GM23338 (cell line): ENCODE measurements at places on chromosomes 11 and 22.
A peak's percentile ranks its signal among the peaks of the same experiment; 100 is the strongest.

DNA sequence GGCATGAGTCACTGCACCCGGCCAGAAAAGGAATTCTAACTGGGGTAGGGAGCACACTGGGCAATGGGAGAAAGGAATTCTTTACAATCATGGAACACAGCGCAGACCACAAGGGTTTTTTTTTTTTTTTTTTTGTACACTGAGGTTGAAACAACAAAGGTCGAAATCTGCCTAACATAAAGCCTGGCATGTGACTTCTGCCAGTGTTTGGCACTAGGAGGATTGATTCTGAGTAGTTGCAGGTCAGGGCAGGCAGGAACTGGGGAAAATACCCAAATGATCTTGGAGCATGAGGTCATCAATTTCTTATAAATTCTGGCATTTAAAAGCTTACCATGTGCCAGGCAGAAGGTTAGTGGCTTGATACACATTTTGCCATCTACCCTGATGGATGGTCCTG is 202.0 kb upstream of the SNX19 start:
- DNase-seq = no peak

- DNase-seq = peak; percentile 95
These were observed at the start of gene MTFP1 for GRCh38 chr22:30425616-30426387. Gene MTFP1 (plus strand): TSS chr22:30425768. CDS start chr22:30425880, 112 bp downstream.

DNA sequence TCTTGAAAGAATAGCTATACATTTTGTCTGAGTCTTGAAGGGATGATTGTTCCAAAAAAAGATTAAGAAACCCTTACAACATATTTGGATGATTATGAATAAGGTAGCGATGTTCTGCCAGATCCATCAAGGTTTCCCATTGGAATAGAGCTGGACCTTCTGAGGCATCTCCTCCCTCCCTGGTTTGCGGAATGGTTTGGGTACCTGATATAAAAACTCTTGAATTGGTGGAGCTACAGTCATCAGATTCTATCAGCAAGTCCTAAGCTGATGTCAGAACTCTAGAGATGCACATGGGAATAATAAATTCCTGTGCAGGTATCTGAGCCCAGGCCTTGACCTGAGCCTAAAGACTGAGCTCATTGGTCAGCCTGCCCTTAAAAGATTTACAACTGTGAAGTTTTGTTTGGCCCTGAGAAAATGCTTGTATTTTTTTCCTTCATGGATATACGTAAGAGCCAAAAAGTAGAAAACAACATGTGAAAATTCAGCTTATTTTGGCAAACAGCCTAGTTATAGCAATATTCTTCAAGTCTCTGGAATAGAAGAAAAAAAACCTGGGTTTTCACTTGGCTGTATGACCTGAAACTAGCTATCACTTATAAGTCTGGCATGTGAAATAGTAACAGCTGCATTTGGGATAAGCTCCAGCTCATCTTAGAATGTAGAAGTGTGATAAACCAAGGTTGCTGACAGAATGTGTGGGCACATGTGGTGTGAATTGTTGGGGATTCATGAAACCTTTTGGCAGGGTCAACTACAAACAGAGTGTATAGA is 265.7 kb upstream of the CTSC start:
- no peak for DNase-seq

DNA sequence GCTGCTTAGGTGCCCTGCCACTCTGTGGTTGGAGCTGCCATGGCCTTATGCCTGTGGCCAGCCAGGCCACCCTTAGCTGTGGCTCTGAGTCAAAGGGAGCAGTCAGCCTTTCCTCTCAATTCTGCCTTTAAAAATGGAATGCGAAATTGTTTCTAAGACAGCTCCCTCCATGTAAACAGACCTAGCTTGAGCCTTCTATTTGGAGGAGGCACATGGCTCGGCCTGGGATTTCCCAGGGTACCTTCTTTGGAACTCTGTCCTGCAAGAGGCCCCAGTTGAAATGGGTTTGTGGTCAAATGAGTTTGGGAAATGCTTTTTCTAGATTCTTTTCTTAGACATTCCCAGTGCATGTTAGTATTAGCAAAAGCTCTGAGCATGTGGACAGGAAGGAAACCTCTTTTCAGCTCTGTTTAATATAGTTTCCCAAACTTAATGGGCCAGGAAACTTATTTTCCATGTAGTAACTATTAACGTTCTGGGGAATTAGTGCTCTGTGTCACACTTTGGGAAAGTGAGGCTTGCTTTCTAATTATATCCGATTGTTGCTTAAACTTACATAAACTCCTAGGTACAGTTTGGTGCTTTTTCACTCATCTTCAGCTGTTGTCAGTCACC is 7.8 kb downstream of the PHOX2A start:
- DNase-seq = no peak

- DNase-seq = peak; percentile 84
These were observed at the start of gene CCDC116 for GRCh38 chr22:21632237-21632895. Gene CCDC116 (plus strand): TSS chr22:21632760. CDS start chr22:21633182, 422 bp downstream.

DNA sequence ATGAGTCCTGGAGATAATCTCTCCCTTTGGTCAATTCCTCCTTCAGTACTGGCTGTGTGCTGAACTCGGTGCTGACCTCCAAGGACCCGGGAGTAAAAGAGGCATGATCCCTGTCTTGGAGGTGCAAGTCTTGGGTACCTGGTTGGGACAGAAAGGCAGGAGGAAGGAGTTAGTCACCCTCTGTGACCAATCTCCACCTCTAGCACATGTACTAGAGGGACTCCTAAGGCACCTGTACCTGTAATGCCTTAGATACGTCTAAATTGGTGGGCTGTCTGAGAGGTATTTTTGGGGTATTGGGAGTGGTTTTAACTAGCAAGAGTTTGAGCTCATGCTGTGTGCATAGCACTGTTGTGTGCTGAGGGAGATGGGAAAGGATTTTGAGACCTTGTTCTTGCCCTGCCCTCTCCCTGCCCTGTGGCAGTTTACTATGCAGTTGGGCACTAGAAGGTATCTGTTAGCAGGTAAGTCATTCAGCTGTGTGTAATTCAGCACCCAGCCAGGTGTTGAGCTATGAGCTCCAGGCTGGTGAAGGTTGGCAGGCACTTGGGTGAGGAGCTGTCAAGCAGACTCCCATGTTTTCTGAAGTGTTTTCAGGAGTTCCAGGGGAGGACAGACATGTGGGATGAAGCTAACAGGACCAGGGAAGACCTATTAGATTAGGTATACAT is 2.5 kb downstream of the PANX1 start:
- DNase-seq = no peak

DNA sequence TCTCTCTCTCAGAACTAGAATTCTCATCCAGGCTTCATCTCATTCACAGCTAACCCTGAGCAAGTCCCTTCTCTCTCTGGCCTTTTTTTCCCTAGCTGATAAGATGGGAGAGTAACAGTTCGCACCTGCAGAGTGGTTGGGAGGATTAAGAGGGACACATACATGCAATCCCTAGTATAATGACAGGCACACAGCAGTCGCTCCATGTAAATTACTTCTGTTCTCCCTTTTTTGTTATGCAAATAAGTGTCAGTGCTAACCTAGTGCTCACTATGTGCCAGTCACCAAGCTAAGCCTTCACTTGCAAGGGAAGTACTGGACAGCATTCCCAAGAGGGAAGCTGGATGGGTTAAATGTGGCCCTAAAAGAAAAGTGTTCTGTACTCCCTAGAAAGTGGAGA is 63.4 kb downstream of the TENM4 start:
- DNase-seq = peak; percentile 41
